ENCODE measurements at places on chromosomes 6 and 20. TPM values are rescaled to one million over a fixed set of nuclear protein-coding genes. Genes with fewer than 3 reads are reported as not detected.

DNA sequence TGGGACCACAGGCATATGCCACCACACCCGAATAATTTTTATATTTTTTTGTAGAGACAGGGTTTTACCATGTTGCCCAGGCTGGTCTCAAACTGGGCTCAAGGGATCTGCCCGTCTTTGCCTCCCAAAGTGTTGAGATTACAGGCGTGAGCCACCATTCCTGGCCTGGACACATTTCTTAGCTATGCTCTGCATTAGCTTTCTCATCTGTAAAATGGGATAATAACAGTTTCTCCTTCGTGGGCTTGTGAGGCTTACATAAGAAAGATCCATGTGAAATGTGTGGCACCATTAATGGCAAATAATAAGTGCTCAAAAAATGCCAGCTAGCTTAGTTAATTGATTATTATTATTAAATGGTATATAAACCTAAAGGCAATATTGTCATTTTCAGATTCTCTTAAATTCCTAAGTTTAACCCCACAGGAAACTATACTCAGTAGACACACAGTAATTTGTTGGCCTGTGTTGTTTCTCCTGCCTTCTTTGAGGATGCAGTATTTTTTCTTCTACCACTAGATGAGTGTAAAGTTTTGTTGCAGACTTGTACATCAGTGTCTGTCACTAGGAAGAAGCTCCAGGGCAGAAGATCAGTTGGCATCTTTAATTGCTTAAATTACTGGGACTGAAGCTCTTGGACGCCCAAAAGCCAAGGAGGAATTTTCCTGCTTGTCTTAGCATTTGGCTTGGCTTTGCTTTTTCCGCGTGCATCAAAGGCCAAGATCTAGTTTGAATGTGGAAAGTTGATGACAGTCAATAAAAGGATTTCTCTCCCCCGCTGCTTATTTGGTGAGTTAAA lies 162.3 kb upstream of the ZNF217 start:
- H3K4me3 ChIP-seq, result no peak overlapping the region
- no peaks in the 10 kb centered on the region for H3K27me3 ChIP-seq
- H3K36me3 ChIP-seq, result no peaks in the 10 kb centered on the region
- H3K4me1 ChIP-seq, result no peaks in the 10 kb centered on the region
- no peak overlapping the region for H3K27ac ChIP-seq
- no peak for DNase-seq

GRCh38 chr6:156957931-156958547 lies 180.9 kb downstream of the ARID1B start:
- no peak overlapping the region for H3K4me3 ChIP-seq
- H3K4me1 ChIP-seq, result no peaks in the 10 kb centered on the region
- H3K27ac ChIP-seq, result no peak overlapping the region

- H3K4me3 ChIP-seq, result no peak overlapping the region
- H3K27me3 ChIP-seq, result no peaks in the 10 kb centered on the region
- no peak for DNase-seq
- no peaks in the 10 kb centered on the region for H3K4me1 ChIP-seq
- H3K27ac ChIP-seq, result no peak overlapping the region
Measured at GRCh38 chr20:20020908-20021307, 3.7 kb downstream of the NAA20 start.

DNA sequence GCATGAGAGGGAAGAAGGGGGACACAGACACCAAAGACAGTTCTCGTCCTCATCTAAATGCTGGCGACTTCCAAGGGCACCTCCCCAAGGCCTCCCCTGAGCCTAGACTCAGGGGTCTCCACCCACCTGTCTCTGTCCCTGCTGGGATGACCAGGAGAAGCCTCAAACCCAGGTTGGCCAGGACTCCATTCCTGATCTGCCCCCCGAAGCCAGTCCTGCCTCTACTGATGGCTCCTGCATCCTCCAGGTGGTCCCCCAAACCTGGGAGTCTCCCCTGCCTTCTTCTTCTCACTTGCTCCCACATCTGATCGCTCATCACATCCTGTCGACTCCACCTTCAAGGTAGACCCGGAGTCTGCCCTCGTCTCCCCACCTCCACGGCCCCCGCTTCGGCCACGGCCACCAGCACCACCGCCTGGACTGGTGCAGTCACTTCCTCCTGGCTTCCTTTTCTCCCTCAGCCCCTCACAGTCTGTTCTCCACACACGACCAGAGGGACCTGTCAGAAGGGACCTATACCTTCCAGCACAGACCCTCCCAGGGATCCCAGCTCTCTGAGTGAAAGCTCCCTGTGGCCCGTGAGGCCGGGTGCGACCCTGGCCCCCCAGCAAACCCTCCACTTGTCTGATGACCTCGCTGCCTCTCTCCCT lies 92.1 kb downstream of the CEBPB start:
- H3K27me3 ChIP-seq, result no peaks in the 10 kb centered on the region
- no peak overlapping the region for H3K4me3 ChIP-seq
- H3K27ac ChIP-seq, result peak overlapping the region; percentile 84
- no peaks in the 10 kb centered on the region for H3K4me1 ChIP-seq

GRCh38 chr6:148193063-148193680 lies 149.5 kb upstream of the SASH1 start:
- H3K4me3 ChIP-seq, result no peak overlapping the region
- no peaks in the 10 kb centered on the region for H3K36me3 ChIP-seq
- no peaks in the 10 kb centered on the region for H3K27me3 ChIP-seq
- H3K27ac ChIP-seq, result no peak overlapping the region

GRCh38 chr6:3741477-3741871 lies 10.0 kb downstream of the PXDC1 start:
- H3K27me3 ChIP-seq, result no peaks in the 10 kb centered on the region
- peak overlapping the region; percentile 39 for H3K27ac ChIP-seq
- no peaks in the 10 kb centered on the region for H3K4me1 ChIP-seq
- no peak for DNase-seq
- H3K4me3 ChIP-seq, result no peak overlapping the region

DNA sequence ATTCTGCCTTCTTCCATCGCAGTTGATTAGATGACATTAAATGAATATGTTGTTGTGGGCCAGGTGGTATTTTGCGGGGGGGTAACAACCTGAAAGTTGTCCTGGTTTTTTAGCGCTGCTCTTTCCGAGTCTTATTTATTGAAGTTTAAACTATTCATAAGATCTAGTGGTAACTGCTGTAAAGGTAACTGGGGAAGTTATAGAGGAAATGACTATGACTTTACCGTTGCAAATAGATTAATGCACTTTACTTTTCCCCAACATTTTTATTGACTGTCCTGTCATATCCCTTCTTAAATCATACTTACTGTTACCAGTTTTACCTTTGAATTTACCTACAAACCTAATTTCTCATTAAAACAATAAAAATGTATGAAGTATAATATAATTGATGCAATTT lies 173.4 kb downstream of the ARID1B start:
- no peaks in the 10 kb centered on the region for H3K4me1 ChIP-seq
- no peak overlapping the region for H3K4me3 ChIP-seq
- no peak overlapping the region for H3K27ac ChIP-seq
- DNase-seq, result no peak
- no peaks in the 10 kb centered on the region for H3K27me3 ChIP-seq
- no peaks in the 10 kb centered on the region for H3K36me3 ChIP-seq

- no peak for DNase-seq
- no peaks in the 10 kb centered on the region for H3K36me3 ChIP-seq
- no peaks in the 10 kb centered on the region for H3K4me1 ChIP-seq
- H3K27ac ChIP-seq, result peak overlapping the region; percentile 42
Measured at GRCh38 chr6:151101816-151102694, 137.7 kb upstream of the AKAP12 start.

DNA sequence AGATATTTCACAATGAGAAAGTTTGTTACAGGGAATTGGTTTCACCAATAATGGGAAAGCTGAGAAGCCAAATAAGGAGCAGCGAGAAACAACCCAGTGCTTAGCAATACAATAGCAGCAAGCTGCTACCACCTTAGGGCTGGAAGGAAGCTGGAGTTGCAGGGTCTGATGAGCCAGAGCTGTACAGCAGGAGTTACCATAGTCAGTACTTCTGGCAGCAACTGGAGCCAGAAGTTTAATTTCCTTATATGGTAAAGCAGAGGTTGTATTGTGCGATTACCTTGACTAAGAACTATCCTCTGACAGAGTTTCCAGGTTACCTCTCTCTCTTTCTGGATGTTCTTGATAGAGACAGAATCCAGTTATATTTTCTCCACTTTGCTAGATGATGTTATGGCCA lies 137.1 kb upstream of the OLIG3 start:
- H3K36me3 ChIP-seq, result no peaks in the 10 kb centered on the region
- no peak for DNase-seq
- no peak overlapping the region for H3K27ac ChIP-seq
- H3K4me3 ChIP-seq, result no peak overlapping the region
- H3K4me1 ChIP-seq, result no peaks in the 10 kb centered on the region

GRCh38 chr20:415820-416322 lies 7.8 kb downstream of the RBCK1 start:
- H3K36me3 ChIP-seq, result peaks cover 17% of the 10 kb centered on the region
- no peak overlapping the region for H3K27ac ChIP-seq
- DNase-seq, result no peak
- no peaks in the 10 kb centered on the region for H3K4me1 ChIP-seq

DNA sequence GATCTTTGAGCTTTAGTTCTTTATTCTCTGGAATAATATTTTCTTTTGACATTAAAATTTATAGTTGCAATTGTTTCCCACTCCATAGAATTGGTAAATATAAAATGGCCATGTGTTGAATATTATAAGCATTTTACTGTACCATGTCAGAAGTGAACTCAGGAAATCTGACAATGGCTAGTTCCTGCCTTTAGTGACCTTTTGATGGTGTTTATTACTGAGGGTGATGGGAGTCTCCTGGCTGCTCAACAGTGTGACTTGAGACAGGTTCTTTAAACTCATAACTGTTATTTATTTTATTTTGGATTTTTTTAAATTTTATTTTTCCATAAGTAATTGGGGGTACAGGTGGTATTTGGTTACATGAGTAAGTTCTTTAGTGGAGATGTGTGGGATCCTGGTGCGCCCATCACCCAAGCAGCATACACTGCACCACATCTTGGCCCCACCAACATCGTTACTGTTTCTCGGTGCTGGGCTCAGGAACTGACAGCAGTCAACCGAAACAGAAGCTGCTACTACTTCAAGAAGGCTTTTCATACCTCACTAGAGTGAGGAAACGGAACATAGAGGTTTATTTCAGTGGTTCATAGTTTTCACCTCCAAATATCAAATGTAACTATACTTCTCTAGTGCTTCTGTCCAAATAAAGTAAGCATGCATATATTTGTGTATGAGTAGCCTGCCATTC lies 90.4 kb downstream of the PLEKHG1 start:
- H3K4me1 ChIP-seq, result peaks cover 30% of the 10 kb centered on the region
- no peaks in the 10 kb centered on the region for H3K27me3 ChIP-seq
- H3K27ac ChIP-seq, result no peak overlapping the region

DNA sequence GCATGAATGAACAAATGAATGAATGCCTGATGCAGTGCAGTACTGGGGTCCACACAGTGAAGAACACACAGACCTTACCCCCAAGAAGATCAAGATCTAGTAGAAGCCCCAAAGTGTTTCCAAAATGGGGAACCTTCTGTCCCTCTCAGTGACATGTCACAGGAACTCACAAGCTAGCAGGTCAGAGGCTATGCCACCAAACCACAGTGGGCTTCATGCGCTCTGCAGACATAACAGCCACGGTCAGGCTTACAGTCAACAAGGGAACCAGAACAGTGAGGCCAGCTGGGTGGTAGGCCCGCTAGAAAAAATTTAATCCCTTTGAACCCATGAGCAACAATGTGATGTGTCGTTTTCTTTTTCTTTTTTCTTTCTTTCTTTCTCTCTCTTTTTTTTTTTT lies 20.2 kb upstream of the ARFGEF2 start:
- no peak for DNase-seq
- H3K36me3 ChIP-seq, result no peaks in the 10 kb centered on the region
- H3K4me1 ChIP-seq, result peaks cover 5% of the 10 kb centered on the region
- no peaks in the 10 kb centered on the region for H3K27me3 ChIP-seq
- no peak overlapping the region for H3K4me3 ChIP-seq

- H3K4me3 ChIP-seq, result no peak overlapping the region
- H3K36me3 ChIP-seq, result no peaks in the 10 kb centered on the region
- DNase-seq, result no peak
- H3K4me1 ChIP-seq, result peaks cover 31% of the 10 kb centered on the region
- H3K27ac ChIP-seq, result no peak overlapping the region
Measured at GRCh38 chr20:25308671-25309394, 60.9 kb downstream of the PYGB start.

DNA sequence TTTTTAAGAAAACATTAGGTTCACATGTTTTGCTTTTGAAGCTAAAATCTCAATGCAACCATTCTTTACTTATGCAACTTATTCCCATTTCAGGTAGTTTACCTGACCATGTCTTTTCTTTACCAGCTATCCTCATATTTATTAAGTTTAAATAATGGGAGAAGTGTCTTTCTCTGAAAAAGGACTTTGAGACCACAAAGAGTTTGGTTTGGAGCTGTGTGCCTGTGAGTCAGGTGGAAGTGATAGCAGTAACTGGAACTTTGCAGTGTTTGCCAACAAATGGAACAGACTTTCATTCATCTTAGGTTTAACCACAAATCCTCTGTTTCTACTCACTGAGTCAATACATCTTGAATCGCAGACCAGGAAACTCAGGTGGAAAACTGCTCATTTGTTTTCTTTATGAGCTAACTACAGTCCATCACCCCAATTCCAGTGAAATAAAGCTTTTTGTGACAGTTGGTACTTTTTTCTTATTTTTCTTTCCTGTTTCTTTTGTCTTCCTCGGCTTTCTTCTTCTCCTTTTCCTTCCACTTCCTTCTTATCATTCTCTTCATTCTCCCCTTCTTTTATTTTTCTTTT lies 148.3 kb upstream of the RIN2 start:
- no peak for DNase-seq
- no peak overlapping the region for H3K27ac ChIP-seq
- H3K4me1 ChIP-seq, result no peaks in the 10 kb centered on the region
- H3K4me3 ChIP-seq, result no peak overlapping the region

GRCh38 chr20:3472105-3472504 lies 1.3 kb downstream of the ATRN start:
- H3K4me1 ChIP-seq, result no peaks in the 10 kb centered on the region
- no peak for DNase-seq
- H3K27me3 ChIP-seq, result no peaks in the 10 kb centered on the region
- no peaks in the 10 kb centered on the region for H3K36me3 ChIP-seq
- peak overlapping the region; percentile 95 for H3K4me3 ChIP-seq

DNA sequence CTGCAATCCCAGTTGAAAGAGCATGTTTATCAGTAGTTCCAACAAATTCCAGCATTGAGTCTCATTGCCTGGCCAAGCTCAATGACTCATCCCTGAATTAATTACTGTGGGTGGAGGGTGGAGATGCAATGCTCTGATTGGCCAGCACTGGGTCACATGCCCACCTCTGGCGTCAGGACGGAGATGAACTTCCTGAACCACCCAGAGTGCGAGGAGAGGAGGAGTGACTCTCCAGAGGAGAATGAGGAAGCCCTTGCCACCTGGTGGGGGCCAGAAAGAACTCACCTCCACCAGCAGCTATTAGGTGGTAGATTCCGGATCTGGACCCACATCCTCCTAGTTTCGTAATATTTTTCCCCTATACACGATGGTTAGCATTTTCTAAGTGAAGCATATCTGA lies 283.9 kb downstream of the TBC1D7 start:
- H3K4me1 ChIP-seq, result no peaks in the 10 kb centered on the region
- H3K36me3 ChIP-seq, result no peaks in the 10 kb centered on the region
- DNase-seq, result no peak
- H3K27me3 ChIP-seq, result no peaks in the 10 kb centered on the region
- no peak overlapping the region for H3K27ac ChIP-seq

- no peaks in the 10 kb centered on the region for H3K36me3 ChIP-seq
- no peak overlapping the region for H3K4me3 ChIP-seq
- H3K27ac ChIP-seq, result no peak overlapping the region
Measured at GRCh38 chr20:61556673-61557072, 304.6 kb downstream of the CDH4 start.

BAG2 gene
- 12.3 TPM for total RNA-seq

GDAP1L1 gene
- not detected for total RNA-seq

CD93 gene
- total RNA-seq, result 51.6 TPM

ALDH8A1 gene
- total RNA-seq, result not detected

TRIM31 gene
- not detected for total RNA-seq

CDKN1A gene
- total RNA-seq, result 63.8 TPM

LGSN gene
- not detected for total RNA-seq

MOG gene
- 2.4 TPM for total RNA-seq

UST gene
- total RNA-seq, result 5.3 TPM
